NCI-H1694 treated with DMSO at 0.1 percent for 48 hours (cell line): ENCODE measurements at places on chromosomes 7 and 10.

GRCh38 chr10:131997366-131998049, 15.8 kb upstream of the BNIP3 start:
- DNase-seq: no peak

DNA sequence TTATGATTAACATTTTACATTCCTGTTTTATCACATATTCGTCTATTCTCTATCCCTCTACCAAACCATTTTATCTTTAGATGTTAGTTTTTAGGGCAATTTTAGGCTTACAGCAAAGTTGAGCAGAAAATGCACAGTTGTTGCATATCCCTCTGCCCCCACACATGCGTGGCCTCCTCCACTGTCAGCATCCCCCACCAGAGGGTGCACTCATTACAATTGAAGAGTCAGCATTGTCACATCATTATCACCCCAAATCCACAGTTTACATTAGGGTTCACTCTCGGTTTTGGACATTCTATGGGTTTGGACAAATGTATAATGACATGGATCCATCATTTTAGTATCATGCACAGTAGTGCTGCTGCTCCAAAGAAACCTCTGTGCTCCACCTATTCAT, 86.4 kb downstream of the WDR37 start:
- no peak for DNase-seq

- no peak for DNase-seq
These were observed 20.8 kb upstream of the MKI67 start for GRCh38 chr10:128147064-128147463.

- DNase-seq: no peak
These were observed 49.8 kb downstream of the TPK1 start for GRCh38 chr7:144786079-144786478.

DNA sequence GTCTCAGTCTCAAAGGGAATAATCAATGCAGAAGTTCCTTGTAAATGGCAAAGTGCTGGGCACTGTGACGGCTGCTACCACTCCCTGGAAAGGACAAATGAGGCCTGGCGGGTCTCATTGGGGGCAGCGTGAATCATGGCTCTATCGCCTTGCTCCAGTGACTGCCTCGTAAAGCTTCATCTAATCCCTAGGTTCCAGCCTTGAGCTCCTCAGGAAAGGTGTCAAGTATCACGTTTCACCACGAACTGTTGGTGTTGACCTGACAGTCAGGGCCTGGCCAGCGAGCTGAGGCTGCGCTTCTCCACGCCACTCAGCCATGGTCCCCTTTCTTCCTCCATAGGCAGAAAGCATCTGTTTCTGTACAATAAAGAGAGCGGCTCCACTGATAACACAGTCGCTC, 126.7 kb upstream of the ZNF32 start:
- no peak for DNase-seq

DNA sequence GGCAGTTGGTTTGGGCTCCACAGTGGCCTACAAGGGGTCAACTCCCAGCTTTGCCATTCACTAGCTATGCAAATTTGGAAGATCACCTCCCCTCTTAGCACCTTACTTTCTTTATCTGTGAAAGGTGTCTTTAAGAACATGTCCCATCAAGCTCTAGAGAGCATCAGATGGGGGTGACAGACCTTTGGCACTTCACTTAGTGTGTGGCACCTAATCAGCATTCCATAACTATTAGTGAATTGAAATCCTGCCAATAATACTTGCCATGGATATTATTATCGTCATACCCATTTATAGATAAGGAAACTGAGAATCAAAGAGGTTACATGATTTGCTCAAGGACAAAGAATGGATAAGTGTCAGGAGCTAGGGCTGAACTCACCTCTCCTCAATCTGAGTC, 51.9 kb downstream of the PLPP4 start:
- DNase-seq: no peak

DNA sequence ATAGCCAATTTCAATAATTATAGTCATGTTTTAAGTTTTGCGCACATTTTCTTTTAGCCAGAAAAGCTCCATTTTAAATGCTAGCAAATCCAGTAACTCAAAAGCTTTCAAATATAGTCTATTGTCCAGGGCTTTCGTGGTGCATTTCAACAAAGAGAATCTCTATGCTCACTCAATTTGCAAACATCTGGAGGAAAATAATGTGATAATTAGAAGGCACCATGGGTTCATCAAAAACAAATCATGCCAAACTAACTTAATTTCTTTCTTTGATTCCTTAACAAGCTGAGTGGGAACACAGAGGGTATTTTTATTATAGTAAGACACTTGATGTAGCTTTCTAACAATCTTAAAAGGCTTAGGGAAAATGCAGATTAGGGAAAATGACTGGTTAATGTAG, 179.8 kb downstream of the NXPH1 start:
- no peak for DNase-seq

DNA sequence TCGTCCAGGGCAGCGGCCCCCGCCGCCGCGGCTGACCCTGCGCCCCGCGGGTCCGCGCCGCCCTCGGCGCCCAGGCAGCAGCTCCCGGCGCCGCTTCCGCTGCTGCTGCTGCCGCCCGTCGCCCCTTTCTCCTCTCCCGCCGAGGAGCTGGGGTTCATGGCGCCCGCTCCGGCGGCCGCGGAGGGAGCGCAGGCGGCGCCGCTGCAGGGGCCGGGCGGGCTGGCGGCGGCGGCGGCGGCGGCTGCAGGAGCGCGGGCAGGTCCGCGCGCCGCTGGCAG, 286 bp downstream of the DGKI start:
- no peak for DNase-seq

GRCh38 chr10:73871295-73872189, 2.8 kb downstream of the CAMK2G start:
- no peak for DNase-seq

GRCh38 chr7:149720372-149721083, 52.9 kb downstream of the ZNF467 start:
- DNase-seq: no peak

DNA sequence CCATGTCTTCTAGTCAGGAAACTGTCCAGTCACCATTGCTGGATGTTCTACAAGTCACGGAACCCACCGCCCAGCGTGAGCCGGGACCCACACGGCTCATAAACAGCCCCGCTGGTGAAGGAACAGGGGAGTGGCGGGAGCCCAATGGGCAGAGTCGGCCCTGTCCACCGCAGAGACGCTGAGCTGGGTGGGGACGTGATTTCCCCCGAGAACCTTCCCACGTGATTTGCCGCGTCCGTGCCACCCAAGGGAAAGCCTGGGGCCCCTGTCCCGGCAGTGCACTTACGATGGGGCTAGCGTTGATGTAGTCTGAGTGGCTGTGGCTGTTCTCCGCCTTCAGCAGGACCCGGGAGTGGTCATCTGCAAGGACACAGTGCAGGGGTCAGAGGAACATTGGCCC, 266.9 kb downstream of the DNAJB6 start:
- no peak for DNase-seq

DNA sequence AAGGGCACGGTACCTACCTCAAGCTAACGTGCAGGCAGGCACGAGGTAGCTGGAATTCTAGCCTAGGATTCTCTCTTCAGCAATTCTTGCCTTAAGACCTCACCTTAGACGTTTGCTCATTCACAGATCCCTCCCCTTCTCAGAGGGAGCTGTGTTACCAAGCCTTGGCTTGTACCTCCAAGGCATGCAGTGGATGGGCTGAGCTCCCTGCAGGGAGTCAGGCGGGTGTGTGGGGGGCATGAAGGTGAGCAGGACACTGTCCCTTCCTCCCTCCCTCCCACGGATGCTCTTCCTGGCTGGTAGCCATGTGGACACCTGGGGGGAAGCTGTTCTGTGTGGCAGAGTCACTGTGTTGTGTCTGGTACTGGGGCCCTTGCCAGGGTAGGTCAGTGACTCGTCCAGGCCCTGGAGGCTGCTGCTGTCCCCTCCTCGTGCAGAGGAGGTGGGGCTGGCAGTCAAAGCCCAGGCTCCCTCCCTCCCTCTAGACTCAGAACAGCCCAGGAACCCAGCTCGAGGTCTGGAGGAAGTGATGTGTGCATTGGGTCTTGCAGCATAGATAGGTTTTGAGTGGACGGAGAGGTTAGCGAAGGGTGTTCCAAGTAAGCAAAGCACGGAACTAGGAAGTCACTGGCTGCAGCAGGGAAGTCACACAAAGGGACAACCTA, 222.2 kb upstream of the SH2B2 start:
- DNase-seq: no peak

DNA sequence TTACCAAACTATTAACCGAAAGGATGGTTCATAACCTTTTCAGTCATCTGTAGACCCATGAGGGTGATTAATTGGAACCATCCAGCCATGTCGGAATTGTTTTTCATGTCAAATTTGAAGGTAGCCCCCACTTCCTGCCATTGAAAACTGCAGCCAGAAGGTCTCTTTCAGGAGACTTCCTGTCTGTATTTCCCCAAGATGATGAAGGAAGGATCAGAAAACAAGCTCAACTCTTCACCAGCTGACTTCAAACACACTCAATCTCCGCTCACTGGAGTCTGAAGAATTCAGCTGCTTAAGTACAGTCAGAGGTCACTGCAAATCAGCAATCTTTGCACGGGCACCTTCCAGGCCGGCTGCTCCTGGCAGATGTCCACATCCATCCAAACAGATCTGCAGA, 291.7 kb upstream of the NPVF start:
- DNase-seq: no peak

- DNase-seq: no peak
These were observed 29.2 kb upstream of the ZNRF2 start for GRCh38 chr7:30255064-30255769.

GRCh38 chr7:857661-858060, 18.7 kb upstream of the GET4 start:
- no peak for DNase-seq

DNA sequence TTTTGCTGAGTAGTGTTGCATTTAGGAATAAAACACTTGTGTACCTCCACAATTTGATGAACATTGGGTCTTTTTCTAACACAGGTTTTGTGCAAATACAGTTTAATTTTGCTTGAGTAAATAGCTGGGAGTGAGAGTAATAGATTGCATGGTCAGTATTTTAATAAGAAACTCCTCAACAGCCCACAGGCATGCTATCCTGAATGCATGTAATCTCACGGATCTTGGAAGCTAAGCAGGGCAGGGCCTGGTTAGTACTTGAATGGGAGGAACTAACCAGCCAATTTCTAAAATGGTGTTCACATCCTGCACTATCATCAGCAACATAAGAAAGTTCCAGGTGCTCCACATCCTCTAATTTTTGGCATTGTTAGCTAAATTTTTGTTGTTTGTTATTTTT, 685.4 kb upstream of the MBL2 start:
- DNase-seq: no peak
